ENCODE measurements at places on chromosomes 16 and 17.

DNA sequence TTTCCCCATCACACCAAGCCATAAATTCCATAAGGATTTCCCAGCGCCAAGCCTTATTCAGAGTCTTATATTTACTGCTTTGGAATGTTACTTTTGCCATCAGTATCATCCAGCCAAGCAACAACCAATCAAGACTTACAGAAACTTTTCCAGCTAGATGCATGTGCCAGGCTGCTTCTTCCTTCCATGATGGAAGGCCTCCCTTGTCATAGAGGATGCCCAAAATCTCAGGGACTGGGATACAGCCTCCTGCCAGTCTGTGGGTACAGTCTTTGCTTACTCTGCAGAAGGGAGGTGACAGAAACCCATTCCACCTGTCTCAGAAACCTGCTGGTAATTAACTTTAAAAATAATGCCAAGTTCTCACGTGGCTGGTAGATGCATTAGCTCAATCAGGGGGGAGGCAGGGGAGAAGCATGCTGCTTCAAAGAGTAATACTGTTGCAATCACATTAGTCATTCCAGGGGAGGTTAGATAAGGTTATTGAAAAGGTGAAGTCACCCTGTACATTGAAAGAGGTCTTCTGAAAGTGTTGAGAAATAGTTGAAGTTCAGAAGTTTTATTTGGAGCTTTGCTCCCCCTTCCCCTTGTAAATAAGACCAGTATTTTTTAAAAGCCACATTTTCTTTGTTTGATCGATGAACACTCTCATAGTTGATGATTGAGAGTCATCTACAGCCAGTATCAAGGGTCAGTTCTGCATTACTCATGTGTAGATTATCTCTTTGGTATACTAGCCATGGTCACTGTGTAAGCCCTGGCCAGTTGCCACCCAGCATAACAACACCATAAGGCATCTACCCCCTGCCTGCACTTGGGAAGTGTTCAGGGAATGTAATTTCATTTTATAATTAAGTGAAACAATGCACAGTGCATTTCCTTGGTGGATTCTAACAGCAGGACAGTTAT, 22.2 kb downstream of the HLF start:
- no peak for DNase-seq

DNA sequence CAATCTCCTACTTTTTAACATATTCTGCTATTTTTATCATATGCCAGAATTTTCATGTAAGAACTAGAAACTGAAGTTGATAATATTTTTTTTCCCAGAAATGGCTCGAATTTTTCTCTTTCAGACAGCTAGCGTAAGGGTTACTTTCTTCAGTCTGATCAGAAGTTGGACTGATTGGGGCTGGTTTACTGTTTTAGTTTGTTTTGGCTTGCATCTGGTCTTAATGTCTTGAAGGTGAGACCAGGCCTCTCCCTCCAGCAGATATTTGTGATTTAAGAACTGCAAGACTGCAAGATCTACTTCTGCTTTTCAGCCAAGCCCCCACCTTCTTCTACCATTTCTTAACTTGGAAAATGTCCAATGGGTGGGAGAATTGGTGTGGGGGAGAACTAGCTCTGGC, 266.4 kb downstream of the HAPSTR1 start:
- DNase-seq = no peak

GRCh38 chr17:82776454-82776853, 24.6 kb downstream of the TBCD start:
- no peak for DNase-seq

DNA sequence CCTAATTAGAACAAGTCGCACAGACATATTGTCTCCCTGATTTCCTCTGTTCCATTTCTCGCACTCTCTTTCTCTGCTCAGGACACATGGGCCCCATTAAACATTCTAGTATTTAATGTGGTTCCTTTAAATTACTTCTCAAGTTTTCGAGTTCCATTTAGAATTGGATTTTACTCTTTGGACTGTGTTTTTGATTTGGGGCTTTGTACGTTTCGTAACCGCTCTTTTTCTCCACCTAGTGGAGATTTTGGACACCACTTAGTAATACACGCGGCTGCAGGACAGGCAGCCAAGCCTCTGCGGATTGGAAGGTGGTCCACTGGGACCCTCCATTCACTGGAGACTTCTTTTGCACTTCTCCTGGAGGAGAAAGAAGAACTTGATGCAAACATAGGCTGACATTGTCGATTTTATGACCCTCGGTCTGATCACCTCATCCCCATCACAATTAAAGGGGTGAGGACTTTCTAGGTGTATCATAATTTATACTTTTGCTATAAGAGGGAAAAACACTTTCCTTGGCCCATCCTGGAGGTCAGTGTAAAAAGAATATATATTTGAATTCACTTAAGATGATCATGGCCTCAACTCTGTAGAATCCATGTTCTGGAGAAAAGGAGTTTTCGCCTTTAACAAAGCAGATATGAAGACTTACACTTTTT, 85.7 kb downstream of the NOG start:
- no peak for DNase-seq

DNA sequence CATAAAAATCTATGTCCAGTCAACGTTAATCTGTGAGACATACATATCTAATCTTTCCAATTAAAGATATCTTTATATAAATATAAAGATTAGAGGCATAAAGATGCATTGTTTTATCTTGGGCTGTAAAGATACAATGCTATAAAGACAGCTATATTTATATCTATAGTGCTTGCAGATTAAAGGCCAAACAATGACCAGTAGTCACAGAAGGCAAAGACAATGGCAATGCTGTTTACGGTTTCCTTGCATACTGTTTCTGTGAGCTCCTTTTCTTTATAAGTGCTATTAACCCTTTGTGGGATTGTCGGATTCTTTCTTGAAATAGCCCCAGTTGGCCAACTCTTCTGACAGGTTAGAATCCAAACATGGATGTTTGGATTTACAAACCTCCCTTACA, 85.5 kb upstream of the SALL1 start:
- no peak for DNase-seq

DNA sequence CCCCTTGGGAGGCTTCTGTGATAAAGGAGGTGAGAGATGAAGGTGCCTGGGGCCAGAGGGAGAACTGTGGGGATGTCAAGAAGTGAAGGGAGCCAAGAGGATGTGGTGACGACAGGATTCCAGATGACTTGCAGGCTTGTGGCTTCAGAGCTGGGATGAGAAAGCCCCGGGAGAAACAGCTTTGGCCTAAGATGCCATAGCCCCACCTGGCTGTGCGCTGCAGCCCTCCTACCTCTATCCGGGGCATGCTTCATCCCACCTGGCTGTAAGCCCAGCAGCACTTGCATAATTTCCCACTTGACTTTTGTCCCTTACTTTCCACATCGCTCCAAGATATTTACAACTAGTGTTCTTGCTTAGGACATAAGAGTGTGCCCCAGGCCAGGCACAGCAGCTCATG, 29.3 kb downstream of the GINS3 start:
- no peak for DNase-seq

DNA sequence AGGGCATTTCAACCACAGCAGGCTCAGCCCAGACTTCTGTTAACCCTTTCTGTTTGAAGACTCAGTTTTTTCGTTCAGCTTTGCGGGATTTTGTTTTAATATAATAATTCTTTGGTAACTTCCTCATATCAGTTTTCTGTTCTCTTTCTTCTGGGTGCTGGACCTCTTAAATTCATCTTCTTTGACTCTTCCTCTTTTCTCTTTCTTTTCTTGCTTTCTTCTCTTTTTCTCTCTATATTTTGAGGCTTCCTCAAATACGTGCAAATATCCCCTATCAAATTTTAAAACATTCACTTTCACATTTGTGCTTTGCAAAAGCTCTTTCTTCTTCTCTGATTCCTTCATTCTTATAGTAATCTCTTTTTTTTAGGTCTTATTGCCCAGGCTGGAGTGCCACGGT, 136.3 kb downstream of the HS3ST3B1 start:
- DNase-seq = no peak

- DNase-seq = no peak
Measured at GRCh38 chr16:381789-382717, at the start of gene PGAP6. TSS of gene PGAP6 (minus strand) at chr16:381978. CDS start at chr16:381821, 157 bp downstream.

DNA sequence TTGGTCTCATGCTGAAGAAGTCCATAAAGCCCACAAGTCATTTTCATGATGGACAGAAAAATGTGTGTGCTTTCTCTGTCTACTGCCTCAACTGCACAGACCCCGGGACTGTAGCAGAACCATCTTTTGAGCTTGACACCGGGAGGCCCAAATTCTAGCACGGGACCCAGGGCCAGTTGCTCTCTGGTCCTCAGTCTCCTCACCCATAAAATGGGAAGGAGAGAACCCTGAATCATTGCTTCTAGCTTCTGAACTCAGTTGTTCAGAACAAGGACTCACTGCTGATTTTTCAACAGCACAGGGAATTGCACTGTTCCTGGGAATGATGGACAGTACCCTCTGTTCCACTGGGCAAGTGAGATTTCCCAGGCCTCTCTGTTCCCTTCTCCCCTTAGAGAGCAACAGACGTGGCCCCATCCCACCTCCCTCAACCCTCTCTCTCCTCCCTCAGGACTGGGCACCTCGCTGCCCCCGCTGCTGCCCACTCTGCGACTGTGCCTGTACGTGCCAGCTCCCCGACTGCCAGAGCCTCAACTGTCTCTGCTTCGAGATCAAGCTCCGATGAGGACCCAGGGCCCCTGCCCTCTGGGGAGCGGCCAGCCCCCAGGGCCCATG, 2.2 kb upstream of the ALDOA start:
- DNase-seq = no peak

DNA sequence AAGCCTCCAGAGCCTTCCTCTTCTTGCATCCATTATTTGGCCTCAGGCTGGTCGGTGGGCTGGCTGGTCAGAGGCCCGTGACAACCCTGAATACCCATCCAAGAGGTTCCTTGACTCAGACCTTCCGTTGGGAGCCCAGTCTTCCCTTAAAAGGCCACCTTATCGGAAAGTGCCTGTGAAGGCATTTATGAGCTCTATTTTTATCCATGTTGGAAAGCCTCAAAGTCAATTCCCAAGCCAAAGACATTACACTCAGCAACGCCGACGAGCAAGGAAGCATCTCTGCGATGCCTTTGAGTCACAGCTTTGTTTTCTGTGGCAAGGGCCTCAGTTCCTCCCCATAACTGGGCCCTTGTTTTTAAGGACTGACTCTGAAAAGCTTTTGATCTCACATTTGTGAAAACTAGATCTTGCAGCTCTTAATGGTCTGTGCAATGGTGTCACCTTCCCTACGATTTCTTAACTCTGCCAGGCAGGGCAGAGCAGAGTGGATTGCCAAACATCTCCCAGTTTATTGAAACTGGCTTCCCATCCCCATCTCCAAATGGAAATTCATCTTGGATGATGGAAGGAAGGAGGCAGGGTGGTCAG, 13.3 kb upstream of the SPOP start:
- DNase-seq = no peak

DNA sequence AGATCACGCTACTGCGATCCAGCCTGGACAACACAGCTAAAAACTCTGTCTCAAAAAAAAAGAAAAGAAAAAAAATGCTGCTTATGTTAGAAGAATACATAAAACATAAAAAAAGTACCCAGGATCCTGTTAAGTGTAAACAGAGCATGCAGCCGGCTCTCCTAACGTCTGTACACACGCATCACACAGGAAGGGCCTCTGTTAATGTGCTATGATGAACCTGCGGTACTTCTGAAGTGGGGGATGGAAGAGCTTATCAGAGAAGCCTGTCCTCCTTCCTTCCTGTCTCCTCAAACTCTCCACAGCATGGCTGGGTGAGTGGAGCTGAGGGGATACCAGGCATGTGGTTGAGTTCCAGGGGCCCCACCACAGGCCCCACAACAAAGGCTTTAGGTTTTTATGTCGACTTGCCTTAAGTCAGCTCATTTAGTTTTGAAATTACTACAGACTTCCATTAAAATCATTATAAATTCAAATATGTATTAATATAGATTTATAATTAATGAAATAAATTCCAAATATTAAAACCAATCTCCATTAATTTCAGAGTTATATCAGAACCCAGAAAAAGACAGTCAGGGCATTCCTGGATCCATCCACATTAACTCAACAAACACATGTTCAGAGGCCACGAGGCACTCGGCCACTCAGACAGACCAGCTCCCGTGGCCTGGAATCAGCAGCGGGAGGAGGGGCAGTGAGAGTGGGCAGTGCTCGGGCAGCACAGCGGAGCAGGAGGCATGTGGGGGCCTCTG, 11.7 kb downstream of the CCDC57 start:
- no peak for DNase-seq

GRCh38 chr16:77784441-77785372, 3.7 kb upstream of the VAT1L start:
- DNase-seq = no peak

GRCh38 chr16:87015021-87015420, 302.2 kb downstream of the C16orf95 start:
- no peak for DNase-seq

GRCh38 chr17:77011173-77012011, 129.4 kb upstream of the SEC14L1 start:
- no peak for DNase-seq

DNA sequence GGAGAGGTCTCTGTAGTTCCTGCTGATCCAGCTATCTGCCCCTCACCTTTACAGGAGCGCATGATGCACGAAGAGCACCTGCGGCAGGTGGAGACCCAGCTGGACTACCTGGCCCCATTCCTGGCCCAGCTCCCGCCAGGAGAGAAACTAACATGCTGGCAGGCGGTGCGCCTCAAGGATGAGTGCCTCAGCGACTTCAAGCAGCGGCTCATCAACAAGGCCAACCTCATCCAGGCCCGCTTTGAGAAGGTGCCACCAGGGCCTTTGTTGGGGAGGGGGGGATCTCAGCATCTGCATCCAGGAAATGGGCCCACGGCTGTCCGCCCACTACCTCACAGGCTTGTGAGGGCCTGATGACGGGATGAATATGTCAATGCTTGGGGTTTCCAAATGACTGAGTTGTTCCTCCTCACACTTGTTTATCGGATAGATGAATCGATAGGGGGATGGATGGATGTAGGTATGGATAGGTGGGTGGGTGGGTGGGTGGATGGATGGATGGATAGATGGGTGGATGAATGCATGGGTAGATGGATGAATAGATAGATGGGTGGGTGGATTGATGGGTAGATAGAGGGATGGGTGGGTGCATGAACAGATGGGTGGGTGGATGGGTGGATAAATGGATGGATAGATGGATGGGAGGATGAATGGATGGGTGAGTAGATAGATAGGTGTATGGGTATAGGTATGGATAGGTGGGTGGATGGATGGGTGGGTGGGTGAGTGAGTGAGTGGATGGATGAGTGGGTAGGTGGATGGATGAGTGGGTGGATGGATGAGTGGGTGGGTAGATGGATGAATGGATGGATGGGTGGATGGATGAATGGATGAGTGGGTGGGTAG, 7.0 kb upstream of the KATNB1 start:
- DNase-seq = no peak

- DNase-seq = no peak
Measured at GRCh38 chr16:12484972-12485371, 318.7 kb downstream of the CPPED1 start.

DNA sequence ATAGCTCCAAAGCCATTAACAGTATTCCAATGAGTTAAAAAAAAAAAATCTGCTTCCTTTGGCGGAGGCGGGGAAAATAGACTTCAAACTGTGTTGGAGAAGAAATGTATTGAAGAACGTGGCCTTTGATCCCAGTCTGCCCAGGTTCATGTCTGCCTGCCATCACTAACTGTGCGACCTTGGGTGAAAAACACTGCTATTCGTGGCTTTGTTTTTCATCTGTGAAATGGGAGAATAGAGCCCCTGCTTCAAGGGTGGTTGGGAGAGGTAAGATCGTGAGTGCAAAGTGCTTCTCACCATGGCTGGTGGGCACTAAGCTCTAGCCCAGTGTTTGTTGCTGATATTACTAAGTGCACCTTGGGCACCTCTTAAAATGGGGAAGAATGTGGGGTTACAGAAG, 69.5 kb downstream of the VPS35L start:
- no peak for DNase-seq

Measured in AG04449 (cell line).